C1 segment of cervical spinal cord (tissue), 14 donors: ENCODE measurements at places on chromosomes 2 and 18.

DNA sequence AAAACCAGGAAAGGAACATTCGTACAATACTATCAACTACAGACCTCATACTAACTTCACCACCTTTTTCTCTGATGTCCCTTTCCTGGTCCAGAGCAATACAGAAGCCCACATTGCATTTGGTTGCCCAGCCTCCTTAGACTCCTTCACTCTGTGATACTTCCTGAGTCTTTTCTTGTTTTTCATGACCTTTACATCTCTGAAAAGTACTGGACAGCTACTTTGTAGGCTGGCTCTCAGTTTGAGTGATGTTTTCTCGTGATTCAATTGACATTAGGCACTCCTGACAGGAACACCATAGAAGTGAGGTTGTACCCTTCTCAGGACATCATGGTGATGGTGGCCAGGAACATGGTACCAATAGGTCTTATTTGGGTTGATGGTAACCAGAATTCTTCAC is 185.9 kb upstream of the SLC39A10 start:
- DNase-seq: no peak

DNA sequence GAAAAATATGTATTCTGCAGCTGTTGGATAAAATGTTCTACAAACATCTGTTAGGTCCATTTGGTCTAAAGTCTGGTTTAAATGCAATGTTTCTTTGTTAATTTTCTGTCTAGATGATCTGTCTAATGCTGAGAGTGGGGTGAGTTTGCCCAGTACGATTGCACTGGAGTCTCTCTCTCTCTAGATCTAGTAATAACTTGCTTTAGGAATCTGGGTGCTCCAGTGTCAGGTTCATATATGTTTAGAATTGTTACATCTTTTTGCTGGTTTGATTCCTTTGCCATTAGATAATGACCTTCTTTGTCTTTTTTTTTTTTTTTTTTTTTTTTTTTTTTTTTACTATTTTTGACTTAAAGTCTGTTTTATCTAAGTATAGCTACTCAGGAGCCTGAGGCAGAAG is 10.4 kb downstream of the GCC2 start:
- DNase-seq: no peak

DNA sequence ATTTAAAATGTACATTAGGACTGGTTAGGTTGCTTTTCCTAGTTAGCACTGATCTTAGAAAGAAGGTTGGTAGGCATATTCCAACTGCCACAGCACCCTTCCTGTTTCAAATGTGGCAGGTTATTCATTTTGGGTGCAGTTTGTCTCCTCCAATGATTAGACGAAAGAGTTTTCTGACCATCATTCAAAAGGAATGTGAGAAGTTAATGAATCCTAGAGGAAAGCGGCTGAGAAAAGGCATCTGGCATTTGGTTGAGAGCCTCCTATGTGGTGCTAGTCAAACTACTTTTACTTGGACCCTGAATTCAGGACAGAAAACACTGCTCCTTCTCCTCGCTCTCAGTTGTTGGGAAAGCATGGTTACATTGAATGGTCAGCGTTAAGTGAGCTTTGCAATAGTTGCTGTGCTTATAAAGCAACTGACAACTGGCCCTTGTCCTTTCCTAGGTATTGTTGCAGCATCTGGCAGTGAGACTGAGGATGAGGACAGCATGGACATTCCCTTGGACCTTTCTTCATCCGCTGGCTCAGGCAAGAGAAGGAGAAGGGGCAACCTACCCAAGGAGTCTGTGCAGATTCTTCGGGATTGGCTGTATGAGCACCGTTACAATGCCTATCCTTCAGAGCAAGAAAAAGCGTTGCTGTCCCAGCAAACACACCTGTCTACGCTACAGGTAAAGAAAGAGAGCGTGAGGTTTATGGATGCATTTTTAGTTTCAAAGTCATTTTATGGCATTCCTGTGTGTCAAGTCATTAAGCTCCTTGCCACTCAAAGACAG is 6.1 kb downstream of the TGIF1 start:
- no peak for DNase-seq

DNA sequence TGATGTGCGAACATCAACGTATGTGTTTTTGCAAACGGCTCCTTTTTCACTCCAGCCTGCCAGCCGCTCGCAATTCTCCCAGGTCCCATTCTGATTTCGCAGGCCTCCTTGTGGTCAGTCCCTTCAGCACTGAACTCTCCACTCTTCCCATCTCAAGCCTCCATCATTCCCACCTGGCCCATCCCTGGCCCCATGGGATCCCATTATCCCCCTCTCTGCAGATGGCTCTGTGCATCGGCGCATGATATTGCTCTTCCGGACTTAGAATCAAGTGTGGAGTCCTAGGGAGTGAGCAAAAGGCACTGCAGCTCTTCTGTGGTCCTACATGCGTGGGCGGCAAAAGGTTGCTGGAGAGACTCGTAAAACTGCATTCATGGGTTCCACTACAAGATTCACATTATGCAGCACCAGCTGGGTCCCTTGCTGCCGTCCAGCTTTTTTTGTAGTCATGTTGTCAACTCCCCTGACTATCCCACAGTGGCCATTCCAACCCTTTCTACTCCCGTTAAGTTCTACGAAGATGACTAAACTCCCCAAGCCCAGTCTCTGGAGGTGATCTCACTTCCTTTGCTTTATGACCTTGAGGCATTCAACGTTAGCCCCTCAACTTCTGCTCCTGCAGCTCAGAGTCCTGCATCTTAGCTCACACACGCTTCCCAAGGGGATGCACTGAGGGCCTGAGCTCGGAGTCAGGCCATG is 125.3 kb upstream of the NRP2 start:
- DNase-seq: no peak

- no peak for DNase-seq
Observed at GRCh38 chr2:186159101-186159500, 327.0 kb upstream of the ZC3H15 start.

DNA sequence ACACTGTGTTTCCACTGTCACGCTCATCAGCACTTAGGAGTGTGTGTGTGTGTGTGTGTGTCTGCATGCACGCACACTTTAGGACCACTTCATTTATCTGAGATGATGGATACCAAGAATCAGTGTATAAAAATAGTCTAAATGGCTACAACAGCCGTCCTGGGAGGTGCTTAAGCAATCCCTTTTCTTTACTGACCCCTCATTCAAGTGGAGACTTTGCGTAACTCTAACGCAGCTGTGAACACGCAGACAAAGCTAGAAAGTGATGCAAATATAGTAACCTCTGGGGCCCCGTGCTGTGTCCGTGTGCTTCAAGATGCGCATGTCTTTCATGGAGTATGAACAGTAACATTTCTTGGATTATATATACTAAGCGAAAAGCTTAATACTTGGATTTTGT is 40.4 kb upstream of the RBM44 start:
- DNase-seq: no peak

DNA sequence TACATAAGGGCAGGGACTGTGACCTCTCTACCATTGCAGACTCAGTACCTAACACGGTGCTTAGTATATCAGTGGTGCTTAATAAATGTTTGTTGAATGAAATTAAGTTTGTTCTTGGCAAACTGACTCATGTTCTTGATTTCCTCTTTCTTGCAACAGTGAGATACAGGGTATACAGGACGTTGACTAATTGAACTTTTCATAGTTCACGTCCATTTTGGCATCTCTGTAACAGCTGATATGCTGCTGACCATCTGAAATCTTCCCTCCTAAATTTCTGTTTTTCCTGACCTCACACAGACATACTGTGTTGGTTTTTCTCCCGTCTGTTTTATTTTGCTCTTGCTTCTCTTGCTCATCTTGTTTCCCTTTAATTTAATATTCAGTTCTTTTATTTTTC is 44.2 kb downstream of the LHCGR start:
- DNase-seq: no peak

DNA sequence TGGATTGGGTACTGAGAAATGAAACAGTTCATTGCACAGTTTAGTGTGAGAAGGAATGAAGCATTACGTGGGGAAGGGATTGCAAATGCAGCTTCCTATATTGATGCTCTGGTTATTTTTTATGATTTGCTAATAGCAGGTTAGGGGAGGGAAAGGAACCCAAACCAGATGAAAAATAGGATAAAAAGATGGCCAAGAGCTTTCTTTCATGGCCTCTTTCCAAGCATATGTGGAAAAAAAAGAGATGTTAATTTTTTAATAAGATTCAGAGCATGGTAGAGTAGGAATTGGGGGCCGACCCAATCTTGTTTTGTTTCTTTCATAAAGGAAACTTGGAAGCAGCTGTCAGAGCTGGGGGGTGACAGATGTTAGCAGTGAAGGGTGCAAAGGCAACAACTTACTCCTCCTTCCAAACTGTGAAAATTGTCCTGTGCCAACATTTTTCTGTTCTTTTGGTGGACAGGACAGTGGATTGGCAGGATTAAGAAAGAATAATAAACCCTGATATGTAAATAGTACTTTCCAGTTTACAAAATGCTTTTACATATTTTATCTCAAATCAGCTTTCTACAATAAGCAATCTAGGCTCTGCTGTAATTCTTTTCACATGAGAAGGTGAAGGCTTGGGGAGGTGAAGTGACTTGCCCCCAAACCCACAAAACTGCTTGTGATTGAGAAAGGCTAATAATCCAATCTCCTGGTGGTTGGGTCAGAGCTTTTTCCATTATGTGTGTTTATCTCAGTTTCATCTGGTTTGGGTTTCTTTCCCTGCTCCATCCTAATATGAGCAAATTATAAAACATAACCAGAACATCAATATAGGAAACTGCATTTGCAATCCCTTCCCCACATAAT is 270.1 kb downstream of the ETAA1 start:
- no peak for DNase-seq

DNA sequence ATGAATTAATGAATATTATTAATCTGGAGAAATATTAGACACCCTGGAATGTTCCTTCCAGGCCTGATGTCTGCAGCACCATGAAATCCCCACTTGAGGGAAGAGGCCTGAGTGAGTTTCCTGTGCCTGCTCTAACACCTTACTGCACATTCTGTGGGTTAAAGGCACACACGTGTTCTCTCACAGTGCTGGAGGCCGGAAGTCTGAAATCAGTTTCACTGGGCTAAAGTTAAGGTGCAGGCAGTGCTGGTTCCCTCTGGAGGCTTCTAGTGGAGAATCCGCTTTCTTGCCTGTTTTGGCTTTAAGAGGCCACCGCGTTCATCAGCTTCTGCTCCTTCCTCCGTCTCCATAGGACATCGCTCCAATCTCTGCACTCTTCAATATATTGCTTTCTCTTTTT is 48.7 kb downstream of the ACKR3 start:
- no peak for DNase-seq

DNA sequence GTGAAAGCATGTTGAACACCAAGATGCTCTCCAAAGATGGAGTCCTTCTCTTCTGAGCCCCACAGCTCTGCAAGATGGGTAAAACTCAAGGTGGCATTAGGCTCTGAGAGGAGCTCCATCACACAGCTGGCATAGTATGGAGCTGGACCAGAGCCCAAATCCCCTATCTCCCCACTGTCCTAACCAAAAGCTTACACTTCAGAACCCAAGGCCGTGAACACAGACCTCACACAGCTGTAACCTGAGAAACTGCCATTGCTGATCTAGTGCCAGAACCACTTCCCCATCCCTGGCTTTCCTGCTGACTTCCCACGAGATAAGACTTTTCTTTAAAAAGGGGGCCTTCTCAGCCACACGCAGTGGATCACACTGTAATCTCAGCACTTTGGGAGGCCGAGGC is 25.0 kb downstream of the TTC32 start:
- no peak for DNase-seq

DNA sequence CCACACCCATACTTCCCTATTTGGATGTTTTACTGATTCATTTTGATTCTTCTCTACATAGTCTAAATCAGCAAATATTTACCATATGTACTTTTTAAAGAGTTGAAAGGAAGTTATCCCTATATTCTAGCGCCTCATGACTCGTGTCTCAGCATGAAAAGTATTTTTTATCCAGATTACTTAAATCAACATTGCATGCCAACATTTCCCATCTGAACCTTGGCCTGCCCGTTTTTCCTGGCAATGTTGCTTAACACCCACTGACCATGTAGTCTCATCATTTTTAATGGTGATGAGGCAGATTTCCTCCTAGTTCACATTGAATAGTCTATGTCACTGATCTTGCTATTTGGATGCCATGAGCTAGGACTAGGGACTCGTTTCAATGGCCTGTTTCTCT is 13.2 kb upstream of the SCYGR5 start:
- no peak for DNase-seq

DNA sequence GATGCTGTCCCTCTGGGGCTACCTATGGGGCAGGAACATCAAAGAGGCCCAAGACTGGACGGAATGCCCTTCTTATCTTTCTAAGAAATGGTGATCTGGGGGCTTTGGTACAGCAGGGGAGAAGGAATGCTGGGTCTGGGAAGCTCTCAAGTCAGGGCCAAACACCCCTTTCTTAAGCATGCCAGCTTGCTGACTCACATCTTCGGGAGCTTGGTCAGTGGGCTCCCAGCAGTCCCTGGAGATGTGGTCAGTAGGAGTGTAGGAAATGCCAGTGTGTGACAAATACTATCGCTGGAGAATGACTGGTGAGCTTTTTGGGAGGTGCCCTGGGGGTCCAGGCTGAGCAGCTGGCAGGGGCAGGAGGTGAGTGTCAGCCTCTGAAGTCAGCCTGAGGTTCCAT is 105.0 kb upstream of the CDC42EP3 start:
- no peak for DNase-seq

DNA sequence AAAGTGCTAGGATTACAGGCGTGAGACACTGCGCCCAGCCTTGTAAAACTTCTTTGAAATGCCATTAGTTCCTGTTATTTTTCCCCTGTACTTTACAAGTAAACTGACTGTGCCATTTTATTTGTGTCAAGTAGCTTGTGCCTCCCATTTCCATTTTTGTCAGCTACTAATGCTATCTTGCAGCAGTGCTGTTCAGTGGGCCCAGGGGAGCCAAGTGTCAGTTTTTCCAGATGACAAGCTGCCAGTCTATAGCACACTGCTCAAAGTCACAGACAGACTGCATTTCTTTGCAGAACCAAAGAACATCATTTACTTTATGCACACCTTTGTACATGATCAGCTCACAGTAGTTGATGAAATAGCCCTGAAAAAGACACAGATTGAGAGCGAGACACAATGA is 901.3 kb upstream of the CDH2 start:
- DNase-seq: no peak

DNA sequence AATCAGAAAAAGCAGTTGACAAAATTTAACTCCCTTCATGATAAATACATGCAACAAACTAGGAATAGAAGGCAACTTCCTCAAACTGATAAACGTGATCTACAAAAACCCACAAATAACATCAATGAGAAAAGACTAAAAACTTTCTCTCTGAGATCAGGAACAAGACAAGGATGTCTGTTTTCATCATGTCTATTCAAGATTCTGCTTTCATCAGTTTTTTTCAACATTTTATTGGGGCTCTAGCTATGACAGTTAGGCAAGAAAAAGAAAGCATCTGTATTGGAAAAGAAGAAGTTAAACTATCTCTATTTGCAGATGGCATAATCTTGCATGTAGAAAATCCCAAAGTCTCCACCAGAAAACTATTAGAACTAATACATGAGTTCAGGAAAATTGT is 12.3 kb upstream of the CHST10 start:
- DNase-seq: no peak

GRCh38 chr2:85248773-85249509 is 78.8 kb downstream of the TGOLN2 start:
- DNase-seq: no peak

DNA sequence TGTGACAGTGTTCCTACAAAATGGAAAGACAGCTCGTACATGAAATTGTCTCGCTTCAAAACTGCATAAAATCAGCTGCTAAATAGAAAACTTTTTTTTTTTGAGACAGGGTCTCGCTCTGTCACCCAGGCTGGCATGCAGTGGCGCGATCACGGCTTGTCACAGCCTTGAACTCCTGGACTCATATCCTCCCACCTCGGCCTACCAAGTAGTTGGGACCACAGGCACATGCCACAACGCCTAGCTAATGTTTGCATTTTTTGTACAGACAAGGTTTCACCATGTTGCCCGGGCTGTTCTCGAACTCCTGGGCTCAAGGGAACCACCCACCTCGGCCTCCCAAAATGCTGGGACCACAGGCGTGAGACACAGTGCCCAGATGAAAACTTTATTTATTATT is 3.2 kb downstream of the TXNL4A start:
- no peak for DNase-seq
